NCI-H2171 (cell line): ENCODE measurements at places on chromosomes 11 and 22.

- no peak for DNase-seq
Measured at GRCh38 chr22:42769574-42770447, 49.1 kb upstream of the A4GALT start.

DNA sequence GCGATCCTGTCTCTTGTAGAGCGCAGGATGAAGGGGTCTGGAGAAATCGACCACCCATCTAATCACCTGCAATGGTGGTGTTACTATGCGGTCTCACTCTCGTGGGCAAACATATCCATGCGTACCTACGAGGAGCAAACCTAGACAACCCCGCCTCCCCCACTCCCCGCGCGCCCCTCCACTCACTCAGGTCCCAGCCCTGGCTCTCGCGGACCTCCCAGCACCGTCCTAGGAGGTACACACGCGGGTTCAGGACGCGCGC is 887 bp downstream of the TRPC6 start:
- no peak for DNase-seq

GRCh38 chr22:23773483-23774113 is 949 bp downstream of the MMP11 start:
- no peak for DNase-seq

DNA sequence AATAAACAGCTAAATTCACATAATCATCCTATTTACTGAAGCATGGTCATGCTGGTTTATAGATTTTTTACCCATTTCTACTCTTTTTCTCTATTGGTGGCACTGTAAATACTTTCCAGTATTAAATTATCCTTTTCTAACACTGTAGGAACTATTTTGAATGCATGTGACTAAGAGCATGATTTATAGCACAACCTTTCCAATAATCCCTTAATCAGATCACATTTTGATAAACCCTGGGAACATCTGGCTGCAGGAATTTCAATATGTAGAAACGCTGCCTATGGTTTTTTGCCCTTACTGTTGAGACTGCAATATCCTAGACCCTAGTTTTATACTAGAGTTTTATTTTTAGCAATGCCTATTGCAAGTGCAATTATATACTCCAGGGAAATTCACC is 10.7 kb downstream of the RAG1 start:
- DNase-seq = no peak

DNA sequence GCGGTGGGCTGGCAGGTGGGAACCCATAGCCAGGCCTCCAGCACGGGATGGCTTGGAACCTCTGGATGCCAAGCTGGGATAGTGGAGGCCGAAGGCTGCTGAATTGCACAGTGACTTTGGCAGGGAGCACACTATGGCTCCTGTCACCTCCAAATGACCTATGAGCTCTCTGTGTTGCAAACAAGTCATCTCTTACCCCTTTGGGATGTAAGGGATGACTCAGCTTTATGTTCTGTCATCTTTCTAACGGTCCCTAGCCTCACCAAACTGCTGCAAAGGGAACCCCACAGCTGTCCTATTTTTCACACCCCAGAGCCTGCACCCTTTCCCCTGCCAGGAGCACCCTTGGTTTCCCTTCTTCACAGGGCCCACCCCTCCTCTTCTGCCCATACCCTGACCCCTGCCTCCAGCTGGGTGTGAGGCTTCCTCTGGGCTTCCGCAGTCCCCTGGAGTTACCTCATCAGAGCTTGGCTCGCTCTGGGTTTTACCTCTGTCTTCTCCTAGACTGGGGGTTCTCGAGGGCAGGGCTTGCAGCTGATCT is 2.7 kb upstream of the SCUBE1 start:
- no peak for DNase-seq

DNA sequence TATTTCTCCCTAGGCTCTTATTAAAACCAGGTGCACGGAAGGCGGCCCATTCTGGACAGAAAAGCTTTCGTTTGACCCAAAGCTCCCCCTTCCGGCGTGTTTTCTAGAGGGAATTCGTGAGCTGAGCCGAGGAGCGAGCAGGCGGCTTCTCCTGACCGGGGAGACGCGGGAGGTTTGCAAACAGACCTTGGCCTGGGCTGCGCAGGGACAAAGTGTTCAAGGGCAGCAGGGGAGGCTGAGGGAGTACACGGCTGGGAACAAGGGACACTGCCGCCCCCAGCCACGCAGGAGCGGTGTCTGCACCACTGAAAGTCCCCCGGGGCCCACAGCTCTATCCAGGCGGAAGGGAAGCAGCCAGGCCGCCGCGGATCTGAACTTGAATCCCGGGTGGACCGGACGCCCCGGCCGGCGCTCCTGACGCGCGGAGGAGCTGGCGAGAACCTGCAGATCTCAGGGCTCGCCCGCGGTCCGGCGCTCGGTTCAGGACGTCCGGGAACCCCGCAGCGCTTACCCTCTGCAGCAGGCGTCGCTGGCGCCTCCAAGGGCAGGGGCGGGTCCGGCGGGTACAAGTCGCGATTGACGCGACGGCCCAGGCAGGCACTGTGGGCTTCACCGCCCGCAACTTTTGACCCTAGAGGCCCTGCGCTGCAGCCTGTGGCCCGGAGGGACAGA is 101.9 kb downstream of the WT1 start:
- DNase-seq = no peak

DNA sequence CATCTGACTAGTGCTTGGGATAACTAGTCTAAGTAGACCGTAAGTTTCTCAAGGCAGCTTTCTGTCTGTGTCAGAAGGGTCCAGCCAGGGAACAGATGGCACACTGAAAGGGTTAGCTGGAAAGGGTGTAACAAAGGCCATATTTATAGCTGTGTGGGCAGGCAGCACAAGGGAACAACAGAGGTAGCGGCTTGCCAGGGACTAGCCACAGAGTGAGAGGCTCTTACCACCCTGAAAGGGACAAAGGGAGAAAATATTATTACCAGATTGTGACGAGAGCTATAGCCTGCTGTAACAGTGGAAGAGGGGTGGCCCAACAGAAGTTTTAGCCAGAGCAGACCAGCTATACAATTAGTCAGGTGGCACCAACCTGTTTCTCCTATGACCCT is 129.4 kb downstream of the CCDC34 start:
- no peak for DNase-seq

DNA sequence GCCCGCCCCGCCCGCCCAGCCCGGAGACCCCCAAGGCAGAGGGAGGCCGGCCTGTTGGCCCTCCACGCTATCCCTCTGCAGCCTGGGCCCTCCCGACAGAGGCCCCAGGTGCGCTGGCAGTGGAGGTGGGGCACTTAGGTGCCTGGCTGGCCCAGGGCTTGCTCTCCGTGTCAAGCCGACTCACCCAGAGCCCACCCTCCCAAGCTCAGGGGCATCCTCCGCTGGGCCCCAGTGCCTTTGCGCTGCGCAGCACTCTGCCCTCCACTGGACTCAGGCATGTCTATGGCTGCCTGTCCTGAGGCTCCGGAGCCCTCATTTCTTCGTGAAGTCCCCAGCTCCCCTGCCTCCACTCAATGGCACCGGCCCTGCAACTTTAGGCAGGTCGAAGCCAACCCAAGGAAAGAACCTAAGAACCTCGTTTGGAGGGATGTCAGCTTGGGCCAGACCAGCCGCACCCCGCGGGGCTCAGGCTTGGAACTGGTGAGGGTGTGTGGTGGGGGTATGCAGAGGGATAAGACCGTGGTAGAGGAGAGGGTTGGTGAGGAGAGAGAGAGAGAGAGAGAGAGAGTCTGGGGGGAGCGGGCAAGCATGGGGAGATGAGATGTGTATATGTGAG is 6.1 kb downstream of the SMIM45 start:
- no peak for DNase-seq

DNA sequence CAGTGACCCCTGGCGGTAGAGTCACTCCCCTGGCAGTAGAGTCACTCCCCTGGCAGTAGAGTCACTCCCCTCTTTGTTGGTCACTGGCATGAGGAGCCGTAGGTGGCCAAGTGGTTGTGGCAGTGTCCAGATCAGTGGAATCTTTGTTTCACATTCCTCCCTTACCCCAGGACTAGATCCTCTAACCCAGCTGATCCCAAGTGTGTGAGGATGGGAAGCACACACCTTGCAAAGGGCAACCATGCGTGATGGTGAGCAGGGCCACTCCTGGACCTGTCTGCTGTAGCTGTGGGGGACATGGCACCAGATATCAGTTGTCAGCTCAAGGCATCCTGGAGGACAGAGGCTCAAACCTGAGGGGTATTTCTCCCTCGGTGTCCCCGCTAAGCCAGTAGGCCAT is 37.8 kb downstream of the OSBP2 start:
- no peak for DNase-seq

GRCh38 chr11:115996125-115996807 is 492.1 kb upstream of the CADM1 start:
- no peak for DNase-seq

- DNase-seq = no peak
Measured at GRCh38 chr11:111691176-111691575, 75.0 kb downstream of the PPP2R1B start.

- no peak for DNase-seq
Measured at GRCh38 chr11:34214961-34215805, 109.8 kb downstream of the NAT10 start.

GRCh38 chr11:103633819-103634590 is 402.4 kb upstream of the DDI1 start:
- no peak for DNase-seq

DNA sequence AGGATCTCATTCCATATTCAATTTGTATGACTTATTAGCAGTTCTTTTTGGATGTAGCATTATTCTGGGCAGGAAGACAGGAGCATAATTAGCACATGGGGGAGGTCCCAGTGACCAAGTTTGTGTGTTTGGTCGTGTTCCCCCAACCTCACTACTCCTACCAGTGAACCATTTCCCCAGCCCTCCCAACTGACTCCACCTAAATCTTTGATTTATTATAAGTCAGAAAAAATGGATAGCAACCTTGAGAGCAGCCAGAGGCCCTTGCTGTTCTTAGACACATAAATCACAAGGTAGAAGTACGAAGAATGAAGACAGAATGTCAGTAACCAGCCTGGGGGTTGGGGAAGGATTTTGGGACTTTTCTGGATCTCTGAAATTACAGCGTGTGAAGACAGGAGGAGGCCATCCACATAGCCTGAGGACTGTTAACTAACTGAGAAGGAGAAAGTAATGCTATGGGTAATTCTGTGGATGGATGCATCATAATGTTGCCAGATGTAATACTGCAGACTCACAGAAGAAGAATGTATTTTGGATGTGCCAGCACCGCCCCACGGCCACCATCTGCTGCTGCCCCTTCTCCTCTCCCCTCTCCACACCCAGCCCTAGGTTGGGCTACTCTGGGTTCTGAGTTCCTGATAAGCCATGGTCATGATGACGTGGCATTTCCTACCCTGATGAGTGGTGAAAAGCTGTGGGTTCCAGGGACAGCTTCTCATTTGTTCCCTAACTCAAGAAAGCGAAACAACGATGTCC is 124.3 kb upstream of the TTC12 start:
- no peak for DNase-seq

- no peak for DNase-seq
Measured at GRCh38 chr11:33867561-33867960, 24.3 kb downstream of the LMO2 start.

DNA sequence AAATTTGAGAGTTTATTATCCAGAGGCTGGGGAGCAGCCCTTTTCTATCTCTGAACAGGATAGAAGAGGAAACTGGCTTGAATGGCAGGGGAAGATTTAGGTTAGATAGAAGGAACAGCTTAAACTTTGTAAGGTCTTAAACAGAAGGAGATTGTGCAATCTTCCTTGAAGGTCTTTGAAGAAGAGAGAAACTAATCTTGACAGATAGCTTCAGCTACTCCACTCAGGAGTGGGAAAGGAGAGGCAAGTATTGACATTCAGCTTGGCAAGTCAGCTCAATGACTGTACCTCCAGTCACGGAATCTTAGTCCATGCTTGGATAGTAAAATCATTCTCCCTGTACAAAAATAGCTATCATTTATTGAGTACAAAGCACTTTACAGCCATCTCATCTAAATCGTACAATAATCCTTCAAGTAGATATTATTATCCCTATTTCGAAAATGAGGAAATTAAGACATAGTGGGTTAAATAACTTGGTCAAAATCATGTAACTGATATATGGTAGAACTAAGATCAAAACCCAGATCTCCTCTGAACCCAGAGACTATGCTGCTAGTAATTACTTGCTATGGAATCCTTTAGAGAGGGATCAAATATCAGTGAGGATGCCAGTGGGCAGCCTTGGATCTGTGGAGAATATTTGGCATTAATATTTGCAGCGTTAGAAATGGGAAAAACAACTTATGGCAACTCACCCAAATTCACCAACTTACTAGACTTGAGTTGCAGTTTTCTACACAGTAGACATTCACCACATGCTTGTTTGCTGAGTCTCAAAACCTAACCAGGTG is 14.6 kb downstream of the C11orf97 start:
- DNase-seq = no peak

DNA sequence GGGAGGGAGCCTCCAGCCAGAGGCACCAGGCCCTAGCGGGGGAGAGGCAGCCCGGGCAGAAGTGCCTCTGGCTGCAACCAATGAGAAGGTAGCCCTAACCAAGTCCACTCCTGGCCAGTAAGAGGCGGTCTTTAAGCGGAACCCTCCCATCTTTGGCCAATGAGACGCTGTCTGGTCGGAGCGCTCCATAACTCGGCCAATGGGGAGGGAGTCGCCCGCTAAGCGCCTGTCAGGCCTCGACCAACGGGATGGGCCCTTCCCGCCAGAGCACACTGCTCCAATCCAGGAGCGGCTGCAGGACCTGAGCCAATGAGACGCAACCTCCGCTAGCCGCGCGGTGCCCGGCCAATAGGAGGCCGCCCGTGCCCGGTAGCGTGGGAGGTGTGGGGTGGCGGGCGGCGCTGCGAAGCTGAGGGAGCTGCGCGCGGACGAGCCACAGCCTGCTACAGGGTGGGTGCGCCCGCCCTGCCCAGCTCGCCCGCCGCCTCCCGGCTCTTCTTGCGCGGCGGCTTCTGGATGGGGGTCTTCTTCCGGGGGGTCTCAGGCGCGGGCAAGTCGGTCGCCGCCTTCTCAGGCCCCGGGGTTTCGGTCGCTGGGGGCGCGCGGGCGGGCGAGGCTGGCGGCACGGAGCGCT is 12.6 kb downstream of the SCARF2 start:
- DNase-seq = no peak

DNA sequence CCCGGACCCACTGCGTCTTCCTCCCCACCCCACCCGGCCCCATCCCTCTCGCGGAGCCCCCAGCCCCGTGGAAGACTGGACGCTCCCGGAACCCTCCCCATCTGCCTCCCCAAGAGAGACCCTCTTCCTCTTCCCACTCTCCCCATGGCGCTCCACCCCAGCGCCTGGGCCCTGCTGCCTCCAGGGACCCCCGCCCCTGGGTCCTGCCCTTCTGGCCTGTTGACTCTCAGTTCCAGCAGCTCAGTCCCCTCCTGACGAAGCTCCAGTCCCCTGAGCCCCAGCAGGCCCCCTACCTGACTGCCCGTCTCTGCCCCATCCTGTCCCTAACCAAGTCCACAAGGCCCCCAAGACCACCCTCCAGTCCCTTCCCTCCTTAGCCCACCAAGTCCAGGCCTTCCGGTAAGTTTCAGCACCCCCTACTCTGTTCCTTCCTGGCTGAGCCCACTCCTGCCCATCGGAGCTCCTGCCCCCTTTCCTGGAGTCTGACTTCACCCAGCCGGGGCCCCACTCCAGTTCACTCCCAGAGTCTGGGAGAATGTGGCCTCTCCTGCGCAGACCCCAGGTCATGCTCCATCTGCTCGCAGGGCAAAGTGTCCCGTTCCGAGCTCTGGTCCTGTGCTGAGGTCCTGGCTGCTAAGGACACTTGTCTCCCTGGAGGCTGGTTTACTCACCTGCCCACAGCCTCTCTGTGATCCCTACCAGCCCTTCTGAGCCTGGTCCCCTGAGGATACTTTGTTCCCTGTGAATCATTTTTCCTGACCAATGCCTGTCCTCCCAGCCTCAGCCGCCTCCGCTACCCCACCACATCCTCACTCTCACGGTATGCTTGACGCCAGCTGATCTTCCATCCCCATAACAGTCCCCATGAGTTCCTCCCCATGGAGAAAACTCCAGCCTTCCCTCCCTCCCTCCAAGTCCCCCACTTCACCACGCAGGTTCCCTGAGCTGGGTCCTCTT is 722 bp downstream of the IFITM10 start:
- DNase-seq = no peak

- DNase-seq = no peak
Measured at GRCh38 chr22:30880181-30880601, 88.4 kb downstream of the MORC2 start.
